ENCODE measurements at places on chromosomes 7 and 10.

- no peak for DNase-seq
These were observed 1.2 kb downstream of the MLXIPL start for GRCh38 chr7:73622909-73623797.

DNA sequence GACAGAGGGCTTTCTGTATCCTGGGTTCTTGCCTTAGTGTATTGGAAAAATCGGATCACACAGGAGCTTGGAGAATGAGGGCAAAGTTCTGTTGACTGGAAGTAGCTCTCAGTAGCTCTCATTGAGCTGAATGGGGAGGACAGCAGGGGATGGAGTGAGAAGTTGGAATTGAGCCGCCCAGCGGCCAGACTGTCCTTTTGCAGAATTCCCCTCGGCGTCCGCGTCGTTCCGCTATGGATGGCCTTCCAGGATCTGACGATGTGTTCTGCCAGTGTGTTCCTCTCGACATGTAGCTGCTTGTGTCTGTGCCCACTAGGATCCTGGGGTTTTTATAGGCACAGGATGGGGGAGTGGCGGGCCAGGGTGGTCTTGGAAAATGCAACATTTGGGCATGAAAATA lies 351.8 kb upstream of the SEMA3A start:
- DNase-seq: no peak

GRCh38 chr7:89316584-89317251 lies 521.2 kb upstream of the TEX47 start:
- DNase-seq: no peak

GRCh38 chr10:31836569-31837406 lies 91.8 kb downstream of the ARHGAP12 start:
- peak; percentile 29 for DNase-seq

DNA sequence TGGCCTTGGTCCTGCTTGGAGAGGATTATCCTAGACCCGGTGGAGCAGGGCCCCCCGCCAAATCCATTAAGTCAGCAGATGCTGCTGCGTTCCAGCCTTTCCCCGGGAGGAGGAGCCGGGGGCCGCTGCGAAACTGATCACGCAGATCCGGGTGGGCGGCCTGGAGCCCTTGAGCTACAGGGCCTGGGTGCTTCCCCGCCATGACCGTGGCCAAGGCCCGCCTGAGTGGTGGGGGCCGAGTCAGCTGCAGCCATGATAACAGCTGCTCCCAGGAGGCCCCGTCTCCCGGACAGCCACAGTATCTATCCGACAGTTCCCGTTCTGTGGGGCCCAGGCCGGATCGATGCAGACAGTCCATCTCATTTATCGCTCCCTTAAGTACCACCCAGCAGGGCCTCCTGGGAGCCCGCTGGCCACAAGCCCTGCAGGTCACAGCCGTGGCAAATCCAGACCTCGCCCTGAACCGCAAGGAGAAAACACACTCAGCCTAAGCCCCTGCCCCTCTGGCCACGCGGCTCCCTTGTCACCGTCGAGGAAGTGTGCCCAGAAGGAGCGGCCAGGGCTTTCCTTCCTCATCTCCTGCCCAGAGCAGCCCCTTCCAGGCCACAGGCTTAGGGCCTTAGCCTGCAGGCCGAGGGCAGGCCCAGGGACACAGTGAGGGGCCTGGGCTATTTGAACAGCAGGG lies 34.4 kb upstream of the SLC29A4 start:
- DNase-seq: no peak

GRCh38 chr7:22853674-22854157 lies 31.1 kb upstream of the TOMM7 start:
- no peak for DNase-seq

DNA sequence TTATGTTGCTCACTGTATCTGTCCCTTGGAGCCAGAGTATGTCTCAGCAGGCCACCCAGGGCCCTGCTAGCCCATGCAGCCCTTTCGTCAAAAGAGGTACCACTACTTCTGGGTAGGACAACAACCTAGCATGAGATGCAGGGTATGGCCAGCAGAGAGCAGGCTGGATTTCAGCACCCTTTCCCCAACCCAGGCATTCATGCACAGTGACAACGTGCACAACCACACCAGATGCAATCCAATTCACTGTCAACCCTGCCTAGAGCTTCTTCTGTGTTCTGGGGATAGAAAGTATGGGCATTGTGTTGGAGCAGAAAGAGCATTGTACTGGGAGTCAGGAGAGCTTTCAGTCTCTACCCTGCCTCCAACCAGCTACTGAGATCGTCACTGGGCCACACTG lies 37.9 kb downstream of the JAZF1 start:
- no peak for DNase-seq

GRCh38 chr7:43303740-43304241 lies 191.3 kb downstream of the HECW1 start:
- DNase-seq: no peak

- peak; percentile 27 for DNase-seq
These were observed 551 bp downstream of the WASL start for GRCh38 chr7:123748171-123748733.

DNA sequence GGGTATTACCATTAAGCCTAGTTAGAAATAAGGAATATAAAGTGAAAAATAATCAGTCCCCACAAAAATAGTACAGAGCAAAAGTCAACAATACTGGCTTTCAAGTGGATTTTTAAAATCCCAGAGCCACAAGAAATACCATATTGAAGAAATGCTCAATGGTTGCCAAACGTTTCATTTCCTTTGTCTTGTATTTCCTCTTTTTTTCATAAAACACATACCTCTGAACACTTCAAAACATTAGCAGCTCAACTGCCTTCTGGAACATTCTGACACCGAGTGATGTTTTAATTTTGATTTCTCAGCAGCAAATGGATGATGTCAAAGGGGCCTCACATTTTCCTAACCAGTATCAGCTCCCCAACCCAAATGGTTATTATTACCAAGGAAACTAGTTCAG lies 10.5 kb downstream of the NOD1 start:
- no peak for DNase-seq

DNA sequence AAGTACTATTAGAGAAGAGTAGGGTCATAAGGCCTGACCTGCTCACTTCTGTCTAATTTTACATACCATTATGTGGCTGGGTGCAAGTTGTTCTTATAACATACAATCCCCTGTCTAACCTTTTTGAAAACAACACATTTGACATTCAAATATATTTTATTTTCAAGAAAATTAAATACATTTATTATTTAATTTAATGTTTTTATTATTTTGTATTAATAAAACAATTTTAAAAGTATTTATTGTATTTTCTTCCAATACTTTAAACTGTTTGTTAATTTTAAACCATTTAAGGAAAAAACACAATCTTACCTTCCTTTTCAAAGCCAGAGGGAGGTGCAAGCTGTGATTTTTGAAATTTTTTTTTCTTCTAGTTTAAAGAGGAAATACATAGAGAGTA lies 232.8 kb downstream of the KCND2 start:
- no peak for DNase-seq

DNA sequence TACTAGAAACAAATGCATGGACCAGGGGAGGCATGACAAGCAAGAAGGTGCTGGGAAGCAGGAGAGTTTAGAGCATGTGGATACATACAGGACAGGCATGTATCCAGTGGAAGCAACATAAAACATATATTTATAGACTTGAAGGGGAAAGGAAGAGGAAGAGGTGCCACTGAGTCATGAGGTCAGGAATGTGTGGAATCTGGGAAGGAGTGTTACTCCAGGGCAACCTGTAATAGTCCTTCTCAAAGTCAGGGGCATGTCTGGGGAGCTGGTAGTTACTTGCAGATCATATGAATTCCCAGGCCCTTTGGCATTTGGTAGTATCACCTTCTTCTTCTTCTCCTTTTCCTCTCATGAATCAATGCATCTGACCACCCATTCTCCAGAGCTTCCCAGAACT lies 246.6 kb downstream of the XPNPEP1 start:
- no peak for DNase-seq

GRCh38 chr10:21080261-21080660 lies 183.2 kb upstream of the NEBL start:
- DNase-seq: peak; percentile 79

DNA sequence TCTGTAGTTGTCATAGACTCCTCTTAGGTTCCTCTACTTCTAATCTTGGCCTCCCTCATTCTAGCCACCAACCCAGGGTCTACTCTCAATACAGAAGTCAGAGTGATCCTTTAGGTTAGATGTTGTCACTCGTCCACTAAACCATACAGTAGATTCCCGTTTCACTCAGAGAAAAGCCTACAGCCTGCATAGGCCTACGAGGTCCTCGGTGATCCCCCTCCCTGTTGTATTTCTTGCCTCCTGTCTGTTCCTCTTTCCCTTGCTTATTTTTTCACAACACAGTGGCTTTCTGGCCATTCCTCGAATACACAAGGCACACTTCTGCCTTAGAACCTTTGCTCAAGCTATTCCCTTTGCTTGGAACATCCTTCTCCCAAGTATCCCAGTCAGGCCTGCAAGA lies 183.0 kb upstream of the PRSS1 start:
- no peak for DNase-seq

- peak; percentile 8 for DNase-seq
These were observed 1.4 kb downstream of the TRA2A start for GRCh38 chr7:23530405-23530804.

DNA sequence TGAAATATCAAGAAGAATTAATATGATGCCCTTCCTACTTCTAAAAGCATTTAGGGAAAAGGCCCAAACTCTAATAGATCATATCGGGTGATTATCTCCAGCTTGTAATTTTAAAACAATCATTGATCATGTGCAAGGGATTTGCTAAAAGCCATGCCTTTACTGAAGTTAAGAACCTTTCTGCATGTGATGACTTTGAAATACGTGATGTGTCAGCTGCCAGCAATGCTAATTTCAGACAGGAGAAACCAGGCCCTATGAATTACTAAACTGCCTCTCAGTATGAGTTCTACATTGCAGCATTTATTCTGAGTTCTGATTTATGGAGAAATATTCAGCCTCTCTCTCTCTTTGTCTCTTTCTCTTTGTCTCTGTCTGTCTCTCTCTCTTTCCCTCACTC lies 203.6 kb upstream of the AKR1E2 start:
- peak; percentile 23 for DNase-seq
